RWPE2 (cell line): ENCODE measurements at places on chromosomes 1 and 21.

DNA sequence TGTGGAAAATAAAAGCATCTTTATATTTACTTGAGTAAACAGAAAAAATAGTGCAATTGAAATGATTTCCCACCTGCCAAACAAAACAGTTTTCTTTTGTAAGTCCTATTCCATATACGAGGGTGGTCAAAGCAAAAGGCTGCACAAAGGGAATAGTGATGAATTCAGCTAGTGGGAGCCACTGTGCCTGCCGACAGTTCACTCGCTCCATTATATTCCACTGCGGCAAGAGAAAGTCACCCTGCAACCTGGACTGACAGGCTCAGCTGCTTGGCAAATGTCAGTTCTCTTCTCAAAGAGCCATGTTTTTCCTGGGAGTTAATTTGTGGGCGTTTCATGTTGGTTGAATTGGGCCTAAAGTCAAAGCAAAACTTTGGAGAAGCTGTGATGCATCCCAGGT is 145.4 kb downstream of the LMO4 start:
- no peak for DNase-seq

GRCh38 chr1:9957726-9958125 is 14.5 kb downstream of the NMNAT1 start:
- no peak for DNase-seq

GRCh38 chr1:184392779-184393522 is 6.1 kb downstream of the C1orf21 start:
- DNase-seq, result no peak

DNA sequence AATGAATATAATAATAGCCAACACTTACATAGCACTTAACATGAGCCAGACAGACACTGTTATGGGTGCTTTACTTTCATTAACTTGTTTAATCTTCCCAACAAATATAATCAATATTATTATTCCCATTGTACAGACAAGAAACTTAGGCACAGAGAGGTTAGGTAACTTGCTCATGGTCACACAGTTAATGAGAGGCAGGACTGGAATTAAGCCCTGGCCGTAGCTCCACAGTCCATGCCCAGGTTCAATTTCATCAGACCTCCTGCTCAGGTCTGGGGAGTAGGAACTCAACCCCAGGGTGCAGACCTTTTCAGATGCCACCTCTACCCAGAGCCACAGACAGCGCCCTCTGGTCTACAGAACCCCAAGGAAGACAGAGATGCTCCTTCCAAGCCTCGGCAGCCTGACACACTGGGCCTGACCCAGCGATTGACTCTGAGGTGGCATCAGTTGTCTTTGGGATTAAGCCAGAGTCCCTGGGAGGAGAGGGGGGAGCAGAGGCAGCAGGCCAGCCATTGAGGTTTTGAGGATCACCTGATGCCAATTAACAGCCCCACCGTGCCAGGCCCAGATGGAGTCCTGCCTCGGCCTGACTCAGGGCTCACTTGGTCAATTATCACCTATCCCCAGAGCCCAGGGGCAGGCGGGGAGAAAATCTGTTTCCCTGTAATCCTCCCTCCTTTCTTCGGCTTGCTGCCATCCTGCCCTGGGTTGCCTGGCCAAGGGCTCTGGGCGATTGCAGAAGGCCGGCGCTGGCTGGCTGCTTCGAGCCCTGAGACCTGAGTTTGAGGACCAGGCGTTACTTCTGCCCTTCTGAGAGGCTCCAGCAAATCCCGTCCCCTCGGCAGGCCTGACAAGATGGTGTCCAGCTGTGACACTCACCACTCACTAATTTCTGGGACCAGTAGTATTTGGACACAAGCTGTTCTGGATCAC is 116.7 kb downstream of the LACTBL1 start:
- DNase-seq, result no peak

DNA sequence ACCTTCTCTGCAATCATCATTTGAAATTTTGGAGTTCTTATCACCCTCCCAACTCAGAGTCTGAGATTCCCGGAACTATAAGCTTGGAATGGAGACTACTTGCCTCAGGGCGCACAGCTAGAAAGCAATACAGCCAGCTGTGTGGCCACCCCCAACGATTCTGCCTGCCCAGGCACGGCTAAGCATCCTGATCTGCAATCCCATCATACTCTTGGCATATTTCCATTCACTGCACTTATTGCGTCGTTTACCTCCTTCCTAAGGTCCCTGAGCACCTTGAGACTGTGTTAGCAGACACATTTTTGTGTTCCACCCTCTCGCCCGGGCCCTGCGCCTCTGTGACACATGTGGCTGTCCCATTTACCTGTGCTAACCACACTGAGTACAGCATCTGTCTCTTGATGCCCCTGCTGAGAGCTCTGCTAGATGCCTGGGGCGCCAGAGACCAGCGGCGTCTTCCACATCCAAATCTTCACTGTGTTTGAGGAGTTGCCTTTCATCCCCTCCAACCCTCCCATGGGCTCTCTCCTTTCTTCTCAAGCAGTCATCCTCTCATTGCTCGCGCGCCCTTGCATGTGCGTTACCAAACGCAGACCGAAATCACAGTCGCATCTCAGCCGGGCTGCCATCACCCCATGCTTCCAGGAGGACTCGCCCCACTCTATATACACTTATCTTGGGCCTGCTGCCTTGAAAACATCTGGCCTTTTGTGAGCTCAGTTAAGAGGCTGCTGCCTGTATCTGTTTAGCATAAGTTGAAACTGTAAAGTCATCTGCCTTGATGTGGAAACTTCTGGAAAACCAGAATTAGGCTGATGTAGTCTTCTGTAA is 3.5 kb upstream of the CLDN19 start:
- DNase-seq, result no peak

- DNase-seq, result no peak
Measured at GRCh38 chr1:24914226-24915069, 15.6 kb downstream of the RUNX3 start.

DNA sequence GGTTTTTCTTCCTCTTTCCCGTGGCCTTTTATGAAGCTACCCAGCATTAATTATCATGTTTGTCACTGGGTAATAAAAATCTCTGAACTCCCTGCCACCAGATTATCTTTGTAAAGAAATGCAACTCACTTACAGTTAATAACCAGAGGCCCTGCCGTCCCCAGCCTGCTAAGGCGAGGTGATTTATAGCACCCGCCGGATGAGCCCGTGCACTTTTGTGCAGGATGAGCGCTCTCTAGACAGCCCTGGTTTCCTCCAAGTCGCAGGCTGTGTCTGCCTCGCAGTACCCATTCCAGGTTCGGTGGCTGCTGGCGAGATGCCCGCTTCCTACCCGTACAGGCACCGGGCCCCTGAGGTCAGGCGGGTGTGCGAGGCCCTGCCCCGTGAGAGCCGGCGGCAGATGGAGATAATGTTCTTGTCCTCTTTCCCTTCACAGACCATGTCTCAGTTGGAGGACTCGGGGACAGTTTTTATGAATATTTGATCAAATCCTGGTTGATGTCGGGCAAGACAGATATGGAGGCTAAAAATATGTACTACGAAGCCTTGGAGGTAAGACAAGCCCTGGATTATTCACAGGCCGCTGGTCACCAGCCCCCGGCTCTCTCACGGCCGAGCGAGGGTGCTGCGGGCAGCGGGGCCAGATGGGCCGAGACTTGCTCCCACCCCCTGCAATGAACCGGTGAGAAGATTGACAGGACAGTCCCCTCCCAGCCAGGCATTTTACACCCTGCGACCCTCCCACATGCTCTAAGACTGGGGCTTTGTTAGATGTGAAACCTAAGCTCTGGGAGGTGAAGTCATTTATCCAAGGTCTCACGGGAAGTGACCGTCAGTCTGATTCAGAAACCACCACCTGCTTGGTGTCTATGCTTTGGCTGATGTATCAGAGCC is 28.5 kb upstream of the SELENON start:
- no peak for DNase-seq

- DNase-seq, result no peak
Measured at GRCh38 chr1:208159555-208160258, 84.5 kb downstream of the PLXNA2 start.

- no peak for DNase-seq
Measured at GRCh38 chr1:226033582-226033981, 28.9 kb upstream of the H3-3A start.

- DNase-seq, result no peak
Measured at GRCh38 chr1:206606867-206607266, 5.4 kb downstream of the EIF2D start.

DNA sequence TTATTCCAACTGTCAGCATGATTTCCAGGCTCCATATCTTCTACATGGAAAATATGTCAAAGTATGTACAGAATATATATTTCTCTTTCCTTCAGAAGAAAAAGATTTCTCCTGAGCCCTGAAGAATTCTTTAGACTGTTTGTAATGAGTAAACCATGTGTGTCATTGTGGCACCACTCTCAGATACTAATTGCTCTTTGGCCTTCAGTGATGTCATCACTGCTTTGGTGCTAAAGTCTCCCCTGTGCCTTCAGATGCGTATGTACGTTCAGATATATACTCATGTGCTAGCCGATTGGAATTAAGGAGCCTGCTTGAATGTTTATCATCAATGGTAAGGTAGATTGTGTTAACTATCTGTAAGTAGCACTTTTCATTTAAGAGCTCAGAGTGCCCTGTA is 20.6 kb upstream of the NBL1 start:
- no peak for DNase-seq

DNA sequence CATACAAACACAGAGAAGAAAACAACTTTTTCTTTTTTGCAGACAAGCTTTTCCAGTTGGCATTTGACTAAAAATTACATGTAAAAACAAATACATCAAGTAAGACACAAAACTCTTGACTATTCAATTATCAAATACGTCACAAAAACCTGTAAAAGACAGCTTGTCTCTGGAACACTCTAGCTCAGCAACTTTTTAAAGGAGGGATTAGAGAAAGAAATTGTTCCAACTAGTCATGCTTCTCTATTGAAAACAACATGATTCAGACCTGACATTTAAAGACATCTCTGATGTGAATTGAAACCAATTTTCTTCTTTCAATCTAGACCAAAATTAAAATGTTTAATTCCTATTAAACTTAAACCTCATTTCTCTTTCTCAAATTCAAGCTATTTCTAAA is 30.3 kb downstream of the SMYD3 start:
- DNase-seq, result no peak
